ENCODE measurements at places on chromosomes 2 and 18. TPM values are rescaled to one million over a fixed set of nuclear protein-coding genes. Genes with fewer than 3 reads are reported as not detected.

PARD6G gene
- total RNA-seq: 1.8 TPM

IFIH1 gene
- total RNA-seq: 1.7 TPM

SERPINB7 gene
- 2.9 TPM for total RNA-seq

KHK gene
- total RNA-seq: 7.3 TPM

AGAP1 gene
- 26.8 TPM for total RNA-seq

Measured in A549 treated with DMSO at 1 μM for 4 hours (cell line).